ENCODE measurements at places on chromosomes 16 and 17.
A peak's percentile ranks its signal among the peaks of the same experiment; 100 is the strongest.

- no peak for DNase-seq
These were observed 142.4 kb upstream of the RBL2 start for GRCh38 chr16:53291757-53292392.

DNA sequence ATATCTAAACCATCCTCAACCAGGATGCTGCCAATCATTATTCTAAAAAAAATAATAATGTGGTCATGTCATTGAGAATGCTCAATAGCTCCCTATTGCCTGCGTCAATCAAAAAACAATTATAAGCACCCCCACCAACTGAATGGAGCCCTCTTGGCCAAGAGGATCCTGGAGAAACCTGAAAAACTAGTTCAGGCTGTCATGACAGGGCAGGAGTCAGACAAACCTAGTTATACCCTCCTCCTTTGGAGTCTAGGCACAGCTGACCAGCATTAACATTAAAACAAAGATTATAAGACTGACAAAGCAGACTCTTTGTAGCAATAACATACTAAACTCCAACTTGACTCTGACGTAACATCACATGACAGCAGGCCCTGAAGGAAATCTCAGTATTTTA is 119.2 kb upstream of the CCL2 start:
- DNase-seq = no peak

DNA sequence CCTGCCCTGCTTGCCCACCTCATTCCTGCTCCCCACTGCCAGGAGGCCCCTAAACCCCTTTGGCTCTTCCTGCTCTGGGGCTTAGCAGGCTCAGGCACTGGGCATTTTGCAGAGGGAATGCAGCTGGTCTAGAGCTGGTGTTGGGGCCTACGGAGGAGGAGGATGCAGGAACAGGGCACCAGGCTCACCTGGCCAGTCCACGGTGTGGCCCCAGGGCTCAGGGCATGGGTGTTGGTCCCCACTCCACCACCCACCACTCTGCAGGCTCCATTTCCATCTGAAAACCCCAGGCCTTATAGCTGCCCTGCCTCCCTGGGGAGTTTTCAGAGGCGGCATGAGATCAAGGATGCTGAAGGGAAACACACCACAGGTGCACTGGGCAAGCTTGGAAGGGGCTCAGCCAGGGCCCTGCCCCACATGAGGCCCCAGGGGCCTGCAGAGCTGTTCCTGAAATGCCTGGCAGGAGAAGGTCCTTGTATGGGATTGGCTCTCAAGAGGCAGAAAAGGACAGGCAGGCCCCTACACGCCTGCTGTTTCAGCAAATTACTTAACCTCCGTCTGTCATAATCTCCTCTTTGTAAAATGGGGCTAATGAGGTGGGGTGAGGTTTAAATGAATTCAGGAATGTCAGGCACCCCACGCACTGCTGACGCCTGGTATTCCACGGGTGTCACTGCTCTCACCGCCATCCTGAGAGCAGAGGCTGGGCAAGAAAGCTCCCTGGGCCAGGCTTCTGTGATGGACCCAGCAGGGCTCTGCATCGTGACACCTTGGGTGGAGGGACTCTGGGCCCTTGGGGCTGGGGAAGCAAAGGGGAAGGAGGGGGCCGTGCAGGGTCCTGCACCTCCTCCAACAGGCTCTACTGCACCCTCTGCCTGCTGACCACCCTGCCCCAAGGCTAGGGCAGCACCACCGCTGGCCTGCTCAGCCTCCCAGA is 9.3 kb downstream of the SLC47A2 start:
- no peak for DNase-seq

GRCh38 chr17:36623281-36623680 is 21.9 kb downstream of the MRM1 start:
- DNase-seq = no peak

- peak; percentile 37 for DNase-seq
These were observed 12.3 kb upstream of the FASN start for GRCh38 chr17:82110298-82110697.
